CD4-positive, alpha-beta T cell treated with Interleukin-21 for 1 hour (primary cell): ENCODE measurements at places on chromosomes 6 and 20.

- DNase-seq = no peak
Measured at GRCh38 chr20:32271620-32272019, 5.8 kb upstream of the KIF3B start.

- DNase-seq = peak; percentile 13
Measured at GRCh38 chr6:91081452-91082067, 494.7 kb upstream of the MAP3K7 start.

DNA sequence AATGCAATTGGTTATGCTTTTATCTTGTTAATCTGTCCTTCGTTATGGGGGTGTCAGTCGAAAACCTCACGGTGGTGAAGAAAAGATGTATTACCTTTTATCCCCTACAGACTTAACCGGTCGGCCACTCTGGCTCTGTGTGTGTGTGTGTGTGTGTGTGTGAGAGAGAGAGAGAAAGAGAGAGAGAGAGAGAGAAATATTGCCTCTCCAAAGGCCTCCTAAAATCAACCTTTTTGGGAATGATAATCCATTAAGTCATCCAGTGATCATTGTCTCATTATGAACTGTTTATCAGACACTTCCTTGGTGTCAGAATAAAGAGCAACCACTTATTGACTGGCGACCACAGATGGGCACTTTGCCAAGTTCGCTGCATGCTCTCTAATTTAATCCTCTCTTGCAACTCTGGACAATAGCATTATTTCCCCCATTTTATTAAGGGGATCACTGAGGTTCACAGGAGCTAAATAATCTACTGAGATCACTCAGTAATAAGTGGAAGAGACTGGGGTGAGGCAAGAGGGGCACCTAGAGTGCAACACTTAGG lies 30.7 kb downstream of the SLC35D3 start:
- DNase-seq = no peak

DNA sequence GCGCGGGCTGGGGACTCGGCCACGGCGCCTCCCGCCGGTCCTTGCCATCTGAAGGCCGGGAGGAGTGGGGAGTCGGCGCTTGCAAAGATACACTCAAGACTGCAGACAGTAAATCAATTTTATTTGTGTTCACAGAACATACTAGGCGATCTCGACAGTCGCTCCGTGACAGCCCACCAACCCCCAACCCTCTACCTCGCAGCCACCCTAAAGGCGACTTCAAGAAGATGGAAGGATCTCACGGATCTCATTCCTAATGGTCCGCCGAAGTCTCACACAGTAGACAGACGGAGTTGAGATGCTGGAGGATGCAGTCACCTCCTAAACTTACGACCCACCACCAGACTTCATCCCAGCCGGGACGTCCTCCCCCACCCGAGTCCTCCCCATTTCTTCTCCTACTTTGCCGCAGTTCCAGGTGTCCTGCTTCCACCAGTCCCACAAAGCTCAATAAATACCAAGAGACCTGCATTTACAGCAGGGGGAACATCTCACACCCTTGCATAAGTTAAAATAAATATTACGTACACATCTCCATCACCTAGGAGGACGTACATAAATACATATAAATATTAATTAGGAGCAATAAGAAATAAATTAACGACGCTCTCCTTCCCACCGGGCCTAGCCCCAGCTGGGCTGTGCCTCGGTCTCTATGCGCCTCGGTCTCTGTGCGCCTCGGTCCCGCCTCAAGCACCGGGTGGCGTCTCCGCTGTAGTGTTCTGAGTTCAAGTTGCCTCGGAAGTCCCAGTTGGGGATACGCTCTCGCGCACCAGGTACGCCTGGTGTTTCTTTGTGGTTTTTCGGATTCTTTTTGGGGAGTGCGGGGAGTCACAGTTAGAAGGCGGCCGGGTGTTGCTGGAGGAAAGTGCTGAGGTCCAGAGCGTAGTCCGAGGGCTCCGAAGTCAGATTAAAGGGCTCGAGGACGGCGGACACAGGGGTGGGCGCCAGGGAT lies 889 bp upstream of the FLOT1 start:
- DNase-seq = peak; percentile 42

DNA sequence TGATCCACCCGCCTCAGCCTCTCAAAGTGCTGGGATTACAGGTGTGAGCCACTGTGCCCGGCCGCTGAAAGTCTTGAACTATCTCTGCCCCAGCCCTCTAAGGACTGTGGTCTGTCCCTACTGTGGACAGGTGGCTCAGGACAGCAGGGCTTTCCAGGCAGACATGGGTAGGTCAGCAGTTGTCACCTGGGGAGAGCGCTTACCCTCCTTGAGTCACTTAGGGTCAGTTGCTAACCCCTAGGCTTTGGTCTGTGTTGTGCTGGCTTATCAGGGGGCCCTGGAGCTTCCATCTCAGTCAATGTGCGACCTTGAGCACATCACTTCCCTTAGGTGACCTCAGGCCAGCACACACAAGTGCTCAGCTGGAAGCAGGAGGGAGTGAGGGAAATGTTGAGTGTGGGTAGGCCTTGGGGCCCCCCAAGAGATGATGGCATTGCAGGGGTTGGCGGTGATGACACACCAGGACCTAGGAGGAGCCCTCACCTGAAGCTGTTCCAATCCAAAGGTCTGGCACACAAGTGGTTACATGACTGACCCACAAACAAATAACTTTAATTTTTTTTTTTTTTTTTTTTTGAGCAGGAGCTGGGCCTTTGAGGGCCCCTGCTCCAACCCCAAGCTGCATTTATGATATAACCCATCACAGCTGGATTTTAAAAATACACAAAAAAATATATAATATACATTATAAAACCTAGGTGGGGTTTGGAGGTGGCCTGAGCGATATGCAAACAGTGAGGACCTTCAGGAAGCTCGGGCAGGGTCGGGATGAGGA lies 5.1 kb downstream of the RPL10A start:
- no peak for DNase-seq

GRCh38 chr6:105619971-105620741 lies 217.3 kb upstream of the PREP start:
- DNase-seq = no peak

- DNase-seq = no peak
Measured at GRCh38 chr20:39960522-39961428, 728.3 kb downstream of the MAFB start.

GRCh38 chr6:2037237-2037926 lies 208.0 kb downstream of the GMDS start:
- DNase-seq = no peak

- DNase-seq = no peak
Measured at GRCh38 chr20:48789781-48790472, 37.9 kb downstream of the PREX1 start.

GRCh38 chr6:33632558-33633039 lies 11.5 kb downstream of the ITPR3 start:
- peak; percentile 60 for DNase-seq

DNA sequence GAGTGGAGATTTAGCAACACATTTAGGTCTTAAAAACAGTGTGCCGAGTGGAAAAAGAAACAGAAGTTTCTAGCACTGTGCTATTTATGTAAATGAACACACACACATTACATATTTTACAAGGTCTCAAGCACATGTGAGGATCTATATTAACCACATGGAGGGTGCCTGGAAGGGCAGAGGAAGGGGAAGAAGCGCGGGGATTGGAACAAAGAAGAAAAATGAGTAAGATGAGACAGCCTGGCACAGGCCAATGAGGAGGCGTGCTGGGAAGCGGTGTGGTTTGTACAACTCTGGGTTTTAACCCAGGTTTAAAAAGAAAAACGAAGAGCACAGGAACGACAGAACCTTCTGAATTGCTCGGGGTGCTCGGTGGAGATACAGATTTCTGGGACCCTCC lies 5.7 kb downstream of the KCNG1 start:
- DNase-seq = no peak
